NCI-H748 treated with DMSO at 0.1 percent for 48 hours (cell line): ENCODE measurements at places on chromosomes 3 and 15.

GRCh38 chr3:35012214-35012613 lies 627.1 kb upstream of the ARPP21 start:
- no peak for DNase-seq

- no peak for DNase-seq
These were observed 33.4 kb upstream of the CTDSPL2 start for GRCh38 chr15:44394062-44394461.

DNA sequence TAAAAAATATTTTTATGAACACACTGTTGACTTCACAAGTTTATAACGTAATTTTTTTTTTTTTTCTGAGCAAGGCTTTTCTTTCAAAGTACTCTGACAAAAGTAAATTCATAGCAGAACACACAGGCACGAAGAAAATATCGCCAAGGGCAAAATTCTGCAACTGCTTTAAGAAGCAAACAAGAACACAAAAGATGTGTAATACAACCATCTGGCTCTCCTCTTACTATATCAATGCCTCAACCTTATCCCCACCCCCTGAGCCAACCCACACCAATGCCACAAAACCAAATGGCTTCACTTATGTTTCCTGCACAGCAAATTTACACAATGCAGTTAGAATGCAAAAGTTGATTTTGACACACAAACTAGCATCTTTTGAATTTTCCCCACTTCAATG lies 274.2 kb downstream of the FOXP1 start:
- no peak for DNase-seq

- DNase-seq, result no peak
These were observed 1.2 kb upstream of the UBP1 start for GRCh38 chr3:33441225-33441976.

DNA sequence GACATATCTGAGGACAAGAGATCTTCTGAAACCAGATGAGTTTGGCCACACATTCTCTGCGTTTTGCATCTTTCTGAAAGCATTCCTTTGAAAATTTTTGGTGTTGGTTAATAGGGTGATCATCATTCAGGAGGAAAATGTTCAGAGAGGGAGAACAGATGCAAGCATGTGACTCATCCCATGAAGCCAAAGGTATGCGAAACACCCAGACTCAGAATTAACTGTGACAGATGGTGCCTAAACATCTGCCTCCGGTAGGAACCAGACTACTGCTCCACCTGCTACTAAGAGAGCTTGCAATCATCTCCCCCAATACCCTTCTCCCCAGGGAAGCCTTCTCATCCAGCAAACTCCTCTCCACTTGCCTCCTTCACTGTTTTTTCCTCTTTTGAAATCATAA lies 46.2 kb downstream of the TRIM69 start:
- no peak for DNase-seq

GRCh38 chr15:47184003-47184907 lies 533.0 kb upstream of the SEMA6D start:
- peak; percentile 45 for DNase-seq
